ENCODE measurements at places on chromosomes 6 and 20.

GRCh38 chr6:124076336-124077048, 272.8 kb downstream of the NKAIN2 start:
- no peak for DNase-seq

- no peak for DNase-seq
Observed at GRCh38 chr20:8074931-8075330, 55.4 kb upstream of the TMX4 start.

GRCh38 chr6:121691126-121691551, 255.7 kb downstream of the GJA1 start:
- DNase-seq: no peak

GRCh38 chr6:119283214-119283613, 66.3 kb downstream of the MAN1A1 start:
- no peak for DNase-seq

DNA sequence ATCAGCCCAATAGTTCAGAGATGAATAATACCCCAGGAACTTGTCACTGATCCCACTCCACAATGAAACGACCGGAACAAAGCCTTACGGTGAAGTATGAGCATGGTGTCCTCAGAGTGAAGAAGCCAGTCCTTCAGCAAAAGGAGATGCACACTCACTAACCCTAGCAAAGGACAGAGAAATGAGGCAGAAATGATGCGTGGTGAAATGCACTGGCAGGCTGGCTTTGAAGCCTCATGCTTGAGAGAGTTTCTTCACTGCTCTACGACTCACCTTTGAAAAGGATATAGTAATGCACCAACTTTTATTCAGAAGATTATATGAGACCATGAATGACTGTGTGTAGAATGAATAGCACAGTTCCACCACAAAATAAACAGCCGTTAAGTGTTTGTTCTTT, 74.8 kb downstream of the PHACTR1 start:
- DNase-seq: no peak

DNA sequence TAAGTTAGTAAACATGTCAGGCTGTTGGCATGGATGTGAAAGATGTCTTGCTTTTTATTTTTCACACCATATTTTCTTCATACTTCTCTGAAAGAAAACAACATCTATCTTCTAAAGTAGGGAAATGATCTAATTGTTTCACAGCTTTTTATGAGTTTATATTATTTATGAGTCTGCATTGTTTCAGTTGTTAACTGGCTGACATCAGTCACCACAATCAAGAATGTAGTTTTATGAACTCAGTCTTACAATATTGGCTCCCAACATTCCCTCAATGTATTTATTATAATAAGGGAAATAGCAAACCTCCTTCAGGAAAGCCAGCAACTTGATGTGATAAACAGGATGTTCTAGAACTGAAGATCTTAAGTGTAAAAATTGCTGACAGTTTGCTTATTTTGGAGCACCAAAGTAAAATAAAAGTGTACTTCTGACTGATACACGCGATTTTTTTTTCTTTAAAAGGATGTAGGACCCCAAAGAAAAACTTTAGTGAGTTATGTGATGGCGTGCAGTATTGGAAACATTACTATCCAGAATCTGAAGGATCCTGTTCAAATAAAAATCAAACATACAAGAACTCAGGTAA, 106.0 kb downstream of the ADGRG6 start:
- DNase-seq: no peak

GRCh38 chr6:28747631-28748157, 176.1 kb downstream of the TRIM27 start:
- peak; percentile 45 for DNase-seq

DNA sequence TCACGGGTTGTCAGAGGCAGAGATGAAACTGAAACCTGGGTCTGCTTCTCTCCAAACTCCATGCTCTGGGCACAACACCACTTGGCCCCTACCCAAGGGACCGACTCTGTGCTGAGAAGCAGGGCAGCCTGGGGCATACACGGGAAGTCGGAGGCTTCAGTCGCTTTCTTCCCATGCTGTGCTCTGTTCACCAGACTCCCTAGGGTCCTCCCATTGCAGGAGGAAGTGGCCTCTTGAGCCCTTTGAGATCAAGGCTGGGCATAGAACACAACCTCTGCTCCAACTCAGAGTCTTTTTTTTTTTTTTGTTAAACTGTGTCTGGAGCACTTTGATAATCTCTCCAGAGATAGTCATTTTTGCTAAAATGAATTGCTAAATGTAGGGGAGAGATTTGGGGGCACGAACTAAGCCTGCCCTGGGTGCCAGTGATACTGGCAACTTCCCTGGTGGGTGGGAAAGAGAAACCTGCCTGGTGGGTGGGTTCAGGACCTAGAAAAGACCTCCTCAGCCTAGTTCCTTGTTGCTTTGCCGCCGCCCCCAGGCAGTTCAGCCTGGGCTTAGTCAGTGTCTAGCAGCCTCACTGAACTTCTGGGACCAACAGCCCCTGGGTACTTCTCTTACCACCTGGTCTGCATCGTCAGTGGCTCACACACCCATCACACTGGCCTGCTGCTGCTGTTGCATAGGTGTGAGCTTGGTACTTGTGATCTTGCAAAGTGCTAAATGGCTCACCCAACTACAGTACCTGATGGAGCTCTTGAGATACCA, 62.0 kb downstream of the PPP1R14C start:
- DNase-seq: peak; percentile 68

DNA sequence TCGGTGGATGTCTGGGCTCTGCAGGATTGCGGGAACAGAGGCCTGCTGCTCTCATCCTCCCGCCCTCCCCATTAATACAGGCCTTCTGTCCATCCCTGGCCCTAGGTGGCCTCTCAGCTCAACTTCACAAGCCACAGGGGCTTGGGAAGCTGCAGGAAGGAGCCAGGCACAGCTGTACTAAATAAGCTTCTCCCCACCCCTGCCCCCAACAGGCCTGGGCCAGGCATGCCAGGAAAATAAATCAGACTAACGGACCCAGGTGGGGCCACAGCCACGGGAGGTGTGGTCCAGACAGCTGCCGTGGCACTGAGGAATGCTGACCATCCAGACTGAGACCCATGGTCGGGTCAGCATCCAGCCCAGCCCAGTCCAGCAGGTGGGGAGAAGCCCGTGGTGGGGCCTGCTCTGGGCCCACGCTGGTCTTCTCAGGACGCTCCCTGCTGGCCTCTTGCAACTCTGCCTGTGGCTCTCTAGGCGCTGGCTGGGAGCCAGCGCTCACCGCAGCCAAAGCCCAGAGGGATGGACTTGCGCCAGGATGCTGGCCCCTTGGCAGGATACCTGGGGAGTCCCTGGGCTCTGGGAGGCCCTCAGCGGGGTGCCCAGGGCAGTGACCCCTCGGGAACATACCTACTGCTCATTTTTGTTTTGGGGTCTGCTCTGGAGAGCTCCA, 8.6 kb upstream of the YTHDF1 start:
- peak; percentile 40 for DNase-seq

DNA sequence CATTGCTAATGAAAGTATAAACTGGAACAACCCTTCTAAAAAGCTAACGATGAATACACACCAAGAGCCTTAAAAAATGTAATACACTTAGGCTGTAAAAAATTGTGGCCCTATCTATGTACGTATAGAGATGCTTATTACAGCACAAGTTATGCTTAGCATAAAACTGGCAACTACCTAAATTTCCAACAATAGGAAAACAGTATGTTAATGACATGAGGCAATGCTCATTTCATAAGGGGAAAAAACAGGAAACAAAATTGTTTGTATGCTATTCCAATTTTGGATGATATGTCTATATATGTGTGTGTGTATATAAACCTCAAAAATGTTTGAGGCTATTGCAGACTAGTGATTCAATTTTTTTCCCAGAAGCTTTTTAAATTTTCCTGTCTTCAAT, 82.5 kb downstream of the DTNBP1 start:
- no peak for DNase-seq

- DNase-seq: no peak
Observed at GRCh38 chr20:41701588-41702348, 83.6 kb upstream of the CHD6 start.

DNA sequence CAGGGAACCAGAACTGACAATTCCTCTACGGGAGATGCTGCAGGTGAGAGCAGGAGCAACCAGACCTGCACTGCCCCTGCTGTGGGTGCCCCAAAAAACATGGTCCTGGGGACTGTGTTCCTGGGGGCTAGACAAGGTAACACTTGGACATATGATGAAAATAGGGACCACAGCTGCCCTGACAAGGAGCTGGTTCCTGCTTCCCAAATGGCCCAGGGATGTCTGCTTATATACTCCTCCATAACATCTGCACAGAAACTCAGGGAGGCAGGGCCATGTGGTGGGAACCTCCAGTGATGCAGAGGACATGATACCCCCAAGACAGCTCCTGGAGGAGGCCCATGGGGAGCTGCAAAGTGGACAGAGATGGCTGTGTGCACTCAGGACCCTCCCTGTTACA, 19.8 kb downstream of the HLA-F start:
- DNase-seq: no peak

DNA sequence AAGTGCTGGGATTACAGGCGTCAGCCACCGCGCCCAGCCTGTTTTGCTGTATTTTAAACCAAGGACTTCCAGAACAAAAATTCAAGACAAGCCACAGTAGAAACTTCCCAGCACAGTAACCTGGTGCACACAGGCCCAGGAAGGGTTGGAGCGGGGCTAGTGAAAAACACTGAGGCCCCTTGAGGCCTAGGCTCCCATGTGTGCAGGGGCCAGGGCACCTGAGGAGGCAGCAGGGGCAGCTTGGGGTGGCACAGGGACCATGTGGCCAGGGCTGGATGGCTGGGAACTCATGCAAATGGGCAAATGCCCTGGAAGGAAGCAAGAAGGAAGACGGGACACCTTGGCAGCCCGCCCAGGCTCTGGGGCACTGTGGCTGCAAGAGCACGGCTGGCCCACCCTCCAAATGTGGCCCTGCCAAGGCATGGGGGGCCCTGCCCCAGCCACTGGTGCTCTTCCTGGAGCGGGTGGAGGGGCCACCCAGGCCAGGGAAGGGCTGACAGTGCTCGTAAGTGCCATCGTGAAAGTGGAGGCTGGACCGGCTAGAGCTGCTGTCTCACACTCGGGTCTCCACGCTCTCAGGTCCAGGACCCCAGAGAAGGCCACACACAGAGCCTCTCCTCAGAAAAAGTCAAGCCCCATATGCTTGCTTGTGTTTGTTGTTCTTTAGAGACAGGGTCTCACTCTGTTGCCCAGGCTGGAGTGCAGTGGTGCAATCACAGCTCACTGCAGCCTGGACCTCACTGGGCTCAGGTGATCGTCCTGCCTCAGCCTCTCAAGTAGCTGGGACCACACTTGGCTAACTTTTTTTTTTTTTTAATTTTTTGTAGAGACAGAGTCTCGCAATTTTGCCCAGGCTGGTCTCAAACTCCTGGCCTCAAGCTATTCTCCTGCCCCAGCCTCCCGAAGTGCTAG, 10.3 kb downstream of the SLC2A4RG start:
- DNase-seq: no peak

GRCh38 chr20:63104312-63105181, 97.8 kb upstream of the BHLHE23 start:
- no peak for DNase-seq

DNA sequence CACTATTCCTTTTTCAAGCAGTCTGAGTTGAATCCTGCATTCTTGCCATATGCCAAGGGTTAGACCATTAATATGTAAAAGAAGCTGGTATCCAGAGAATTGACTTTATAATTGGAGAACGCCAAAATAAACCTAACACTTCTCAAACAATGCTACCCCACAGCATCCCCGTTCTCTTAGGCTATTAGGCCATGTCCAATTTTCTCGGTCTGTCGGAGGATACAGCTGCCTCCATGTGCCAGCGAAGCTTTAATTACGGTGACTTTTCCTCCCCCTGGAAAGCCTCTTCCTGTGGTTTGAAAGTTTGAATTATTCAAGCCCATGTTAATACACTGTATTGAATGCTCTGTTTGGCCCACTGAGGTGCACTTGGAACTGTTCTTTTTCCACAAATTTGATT, 60.5 kb downstream of the HS3ST5 start:
- no peak for DNase-seq

DNA sequence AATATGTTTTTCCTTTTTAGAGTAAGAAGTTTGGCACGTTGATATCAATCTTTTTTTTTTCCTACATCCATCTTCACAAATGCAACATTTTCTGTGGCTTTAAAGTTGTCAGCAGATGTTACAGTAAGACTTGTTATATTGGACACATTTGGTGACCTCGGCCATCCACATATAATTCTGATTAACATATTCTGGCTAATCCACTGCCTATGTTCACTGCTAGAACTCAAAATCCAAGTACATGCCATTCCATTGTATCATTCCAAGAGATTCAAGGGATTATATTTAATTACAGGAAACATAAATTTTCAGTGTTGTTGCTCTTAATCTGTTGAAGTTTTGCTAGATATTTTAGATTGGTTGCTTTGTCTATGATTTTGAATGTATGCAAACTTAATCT, 367.6 kb downstream of the TENT5A start:
- no peak for DNase-seq

DNA sequence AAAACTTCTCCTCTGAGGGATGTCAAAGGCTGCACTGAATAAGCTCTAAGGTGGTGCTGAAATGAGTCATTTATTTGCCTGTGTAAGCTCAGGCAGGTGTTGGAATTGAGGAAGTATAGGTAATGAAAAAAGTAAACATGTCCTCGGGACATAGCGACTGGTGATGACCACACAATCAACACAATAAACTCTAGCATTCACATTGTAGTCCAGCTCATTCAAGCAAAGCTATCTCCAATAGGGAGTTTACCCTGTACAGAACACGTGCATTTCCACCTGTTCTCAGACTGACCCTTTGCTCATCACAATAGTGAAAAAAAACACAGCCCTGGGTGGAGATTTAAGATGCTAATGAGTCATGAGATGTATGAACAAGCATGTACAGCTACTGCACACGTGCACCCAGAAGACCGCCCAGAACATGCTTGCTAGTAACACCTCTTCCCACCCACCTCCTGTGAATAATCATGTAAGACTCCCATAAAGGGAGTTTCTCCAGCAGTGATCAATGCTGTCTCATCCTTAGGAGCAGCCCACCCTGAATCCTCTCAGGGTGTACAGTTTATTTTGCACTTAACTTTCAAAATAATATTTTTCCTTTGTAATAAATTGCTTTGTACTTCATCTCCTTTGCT, 33.0 kb upstream of the POU5F1 start:
- peak; percentile 73 for DNase-seq

DNA sequence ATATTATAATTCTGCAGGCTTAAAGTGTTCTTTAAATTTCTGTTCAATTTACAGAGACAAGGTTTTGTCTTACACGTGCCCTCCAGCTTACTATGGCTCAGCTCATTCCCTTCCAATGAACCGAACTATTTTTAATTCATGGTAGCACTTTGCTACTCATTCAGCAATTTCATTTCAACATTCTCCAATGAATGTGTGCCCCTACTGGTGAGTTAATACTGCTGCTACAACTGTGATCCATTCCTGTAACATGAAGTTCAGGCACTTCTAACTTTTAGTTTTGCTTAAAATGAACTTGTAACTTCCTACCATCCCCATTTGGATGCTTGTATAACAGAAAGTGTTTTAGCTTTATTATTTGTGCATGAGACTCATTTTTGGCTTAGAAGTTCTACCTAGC, 99.7 kb downstream of the F13A1 start:
- peak; percentile 40 for DNase-seq

GRCh38 chr20:8335495-8336195, 203.6 kb downstream of the PLCB1 start:
- no peak for DNase-seq

- DNase-seq: peak; percentile 16
Observed at GRCh38 chr6:912871-913835, 220.2 kb upstream of the EXOC2 start.
